Skeletal muscle cell (primary cell): ENCODE measurements at places on chromosomes 16 and 17.
A peak's percentile ranks its signal among the peaks of the same experiment; 100 is the strongest.

GRCh38 chr17:76519048-76519966 lies 18.1 kb upstream of the RHBDF2 start:
- no peak for DNase-seq

- DNase-seq: no peak
These were observed 603.8 kb upstream of the CA10 start for GRCh38 chr17:52762147-52762793.

- peak; percentile 12 for DNase-seq
These were observed 126.9 kb downstream of the KATNIP start for GRCh38 chr16:27676839-27677238.

GRCh38 chr17:1645207-1646171 lies at the start of gene SCARF1:
Gene SCARF1 (minus strand): TSS chr17:1645732. CDS start chr17:1645697, 35 bp downstream.
- DNase-seq: no peak

GRCh38 chr17:79983456-79983855 lies 52.2 kb downstream of the TBC1D16 start:
- DNase-seq: no peak

- no peak for DNase-seq
These were observed 684.9 kb upstream of the KIF2B start for GRCh38 chr17:53137869-53138268.

DNA sequence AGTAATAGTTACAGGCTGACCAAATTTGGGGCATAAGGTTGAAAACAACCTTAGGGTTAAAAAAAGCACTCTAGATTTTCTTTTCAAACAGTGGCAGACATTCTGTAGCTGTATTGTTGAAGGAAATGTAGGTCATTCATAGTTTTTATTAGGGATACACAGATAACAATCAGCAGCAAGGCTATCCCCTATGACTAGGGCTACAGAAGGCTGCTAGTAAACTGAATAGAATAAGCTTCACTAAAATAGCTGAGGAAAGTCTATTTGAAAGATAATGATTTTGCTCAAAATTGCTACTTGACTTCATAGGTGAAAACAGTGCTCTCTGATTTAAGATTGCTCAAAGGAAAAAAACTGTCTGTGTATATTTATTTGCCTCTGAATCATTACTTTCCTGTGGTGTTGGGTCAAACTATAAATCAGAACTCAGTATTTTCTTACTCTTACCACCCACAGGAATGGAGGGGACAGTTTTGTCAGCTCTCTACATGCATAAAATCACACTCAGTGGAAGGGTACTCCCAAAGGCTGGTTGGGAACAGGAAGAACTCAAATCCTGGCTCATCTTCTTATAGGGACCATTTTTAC lies 24.8 kb downstream of the RPGRIP1L start:
- no peak for DNase-seq

DNA sequence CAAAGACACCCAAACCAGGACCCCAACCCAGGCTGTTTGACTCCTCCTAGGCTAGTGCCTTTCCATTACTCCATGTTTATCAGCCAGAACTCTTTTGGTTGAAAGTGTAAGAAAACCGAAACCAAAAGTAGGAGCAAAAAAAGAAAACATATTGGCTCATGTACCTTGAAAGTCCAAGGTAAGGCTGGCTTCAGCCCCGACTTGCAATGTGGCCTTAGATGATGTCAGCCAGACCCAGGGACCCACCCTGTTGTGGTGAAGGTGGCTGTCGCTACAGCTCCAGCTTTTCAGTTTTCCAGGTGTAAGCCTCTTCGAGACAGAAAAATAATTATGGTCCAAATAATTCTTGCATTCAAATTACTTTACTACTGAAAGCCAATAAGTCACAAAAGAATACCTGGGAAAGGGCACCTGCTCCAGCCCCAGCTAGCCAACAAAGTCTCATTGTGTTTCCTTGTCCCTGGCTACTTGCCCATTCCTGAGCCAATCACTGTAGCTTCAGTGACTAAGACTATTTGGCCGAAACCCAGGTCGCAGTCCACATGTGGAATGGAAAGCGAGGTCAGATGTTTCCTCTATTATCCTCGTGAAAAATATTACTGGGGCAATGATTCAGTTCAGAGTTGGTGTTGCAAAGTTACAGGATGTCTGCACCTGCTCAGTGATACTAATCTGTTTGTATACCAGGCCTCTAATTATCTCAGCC lies 20.7 kb downstream of the DNAH9 start:
- DNase-seq: no peak

DNA sequence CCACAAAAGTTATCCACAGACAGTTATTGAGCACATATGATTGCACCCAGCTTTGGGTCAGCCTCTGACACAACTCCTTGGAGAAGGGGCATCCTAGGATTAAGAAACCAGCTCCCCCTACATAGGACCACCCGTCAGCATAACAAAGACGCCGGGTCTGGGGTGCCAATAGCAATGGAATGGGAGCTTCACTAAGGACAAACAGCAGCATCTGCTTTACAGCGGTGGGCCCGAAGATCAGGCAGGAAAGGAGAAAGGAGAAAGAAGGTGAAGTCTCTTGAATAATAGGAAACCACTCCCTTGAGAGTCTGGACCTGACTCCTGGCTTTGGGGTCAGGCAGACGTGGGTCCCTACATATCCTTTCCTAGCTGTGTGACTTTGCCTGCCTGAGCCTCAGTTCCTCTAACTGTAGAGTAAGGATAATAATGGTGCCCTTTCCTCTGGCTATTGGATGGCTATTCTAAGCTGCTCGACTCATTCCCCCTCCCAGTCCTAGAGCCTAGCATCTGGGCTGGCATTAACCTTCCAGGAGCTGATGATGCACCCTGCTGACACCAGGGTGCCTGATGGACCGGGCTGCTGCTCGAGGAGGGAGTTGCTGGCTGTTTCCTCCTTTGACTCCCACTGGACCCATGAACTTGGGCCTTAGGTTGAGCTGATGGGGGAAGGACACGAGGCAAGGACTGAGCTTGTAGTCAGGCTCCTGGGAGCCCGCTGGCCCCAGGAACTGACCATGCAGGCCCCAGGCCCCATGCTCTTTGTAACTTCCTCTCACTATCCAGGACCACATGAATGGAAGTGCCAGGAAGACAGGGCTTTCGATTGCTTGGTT lies 94.2 kb downstream of the C16orf78 start:
- DNase-seq: no peak

DNA sequence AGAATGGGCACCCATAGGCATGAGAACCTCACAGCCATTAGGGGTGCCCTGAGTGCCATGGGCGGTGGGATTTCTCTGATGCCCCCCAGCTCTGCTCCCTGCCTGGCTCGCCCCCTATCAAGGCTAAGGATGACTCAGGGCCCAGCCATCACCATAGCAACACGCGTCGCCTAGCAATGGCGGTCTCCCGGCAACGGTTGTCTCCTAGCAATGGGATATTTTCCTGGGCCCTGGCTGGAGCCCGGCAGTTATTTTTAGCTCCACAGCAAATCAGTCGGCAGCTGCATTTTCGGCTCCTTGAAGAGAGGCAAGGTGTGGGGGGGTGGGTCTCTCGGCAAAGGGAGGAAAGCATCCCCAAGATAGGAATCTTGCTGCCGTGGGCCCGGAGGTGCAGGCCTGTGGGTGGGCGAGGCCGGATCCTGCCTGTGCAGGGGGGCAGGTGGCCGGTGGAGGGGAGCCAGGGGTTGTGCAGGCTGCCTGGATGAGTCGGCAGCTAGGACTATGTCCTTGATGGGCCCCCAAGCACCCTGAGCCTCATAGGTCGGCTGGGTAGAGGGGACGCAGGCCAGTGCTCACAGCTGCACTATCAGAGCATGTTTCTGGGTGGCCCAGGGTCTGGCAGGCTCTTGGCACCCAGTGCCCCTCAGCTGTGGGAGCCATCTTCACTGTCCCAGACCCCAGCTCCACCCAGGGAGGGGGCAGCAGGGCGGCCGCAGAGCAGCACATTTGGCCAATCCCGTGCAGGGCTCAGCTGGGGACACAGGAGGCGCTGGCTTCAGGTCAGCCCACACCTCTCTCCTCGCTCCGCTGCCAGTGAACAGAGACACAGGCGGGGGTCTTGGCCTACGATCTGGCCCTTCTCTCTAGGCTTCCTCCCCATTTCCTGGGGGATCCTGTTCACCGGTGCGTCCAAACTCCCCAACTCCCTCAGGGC lies 4.2 kb upstream of the FBXL16 start:
- peak; percentile 65 for DNase-seq

- no peak for DNase-seq
These were observed 109.8 kb downstream of the GOSR1 start for GRCh38 chr17:30586818-30587595.

DNA sequence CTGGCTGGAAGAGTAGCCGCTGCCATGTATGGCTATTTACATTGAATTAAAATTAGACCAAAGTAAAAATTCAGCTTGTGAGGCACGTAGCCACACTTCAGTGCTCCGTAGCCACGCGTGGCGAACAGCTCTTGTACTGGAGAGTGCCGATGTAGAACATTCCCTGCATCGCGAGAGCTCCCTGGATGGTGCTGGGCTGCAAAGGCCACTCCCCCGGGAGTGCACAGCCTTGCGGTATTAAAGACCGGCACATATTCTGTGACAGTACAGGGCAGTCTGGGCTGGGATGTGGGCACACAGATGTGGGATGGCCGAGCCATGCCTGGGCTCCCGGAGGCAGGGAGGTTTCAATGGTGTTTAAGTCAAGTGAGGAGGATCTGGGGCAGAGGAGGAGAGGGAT lies 102.2 kb downstream of the CMIP start:
- no peak for DNase-seq
